ENCODE measurements at places on chromosomes 1 and 21.

DNA sequence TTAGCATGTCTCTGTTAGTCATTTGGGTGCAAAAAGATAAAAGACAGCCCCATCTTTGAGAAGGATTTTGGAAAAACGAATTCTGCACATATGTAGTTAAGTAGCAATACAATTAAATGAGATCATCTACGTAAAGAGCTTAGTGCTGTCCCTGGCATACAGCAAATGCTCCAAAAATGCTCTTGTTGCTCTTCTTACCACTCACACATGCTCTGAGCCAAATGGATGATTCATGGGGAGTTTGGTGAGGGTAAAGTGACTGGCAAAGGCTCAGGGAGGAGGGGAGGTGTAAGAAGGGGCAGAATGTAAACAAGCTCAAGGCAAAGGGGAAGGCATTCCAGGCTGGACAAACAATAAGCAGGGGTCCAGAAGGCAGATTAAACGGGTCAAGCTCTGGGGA is 191.9 kb downstream of the AK5 start:
- no peak for DNase-seq

DNA sequence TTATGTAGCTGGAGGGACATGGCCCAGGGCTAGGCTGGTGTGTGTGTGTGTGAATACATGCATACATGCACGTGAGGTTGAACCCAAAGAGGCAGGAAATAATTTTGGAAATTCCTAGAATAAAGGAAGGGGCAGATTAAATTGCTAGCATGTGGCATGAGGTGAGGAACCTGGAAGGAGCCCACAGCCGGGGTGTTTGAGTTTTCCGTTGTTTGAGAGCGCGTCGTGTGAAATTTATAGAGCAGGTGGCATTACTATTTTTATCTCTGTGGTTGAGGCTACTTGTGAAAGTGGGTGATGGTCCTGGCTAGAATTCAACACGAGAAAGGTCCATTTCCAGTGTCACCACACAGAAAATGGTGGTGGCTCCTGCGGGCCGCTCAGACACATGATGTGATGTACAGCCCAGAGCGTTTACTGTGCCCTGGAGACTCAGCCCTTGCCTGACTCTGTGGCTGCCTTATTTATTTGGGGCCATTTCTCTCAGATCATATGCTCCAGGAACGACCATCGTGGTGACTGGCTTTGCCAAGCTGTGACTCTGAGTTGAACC is 48.0 kb downstream of the BACE2 start:
- DNase-seq, result no peak

DNA sequence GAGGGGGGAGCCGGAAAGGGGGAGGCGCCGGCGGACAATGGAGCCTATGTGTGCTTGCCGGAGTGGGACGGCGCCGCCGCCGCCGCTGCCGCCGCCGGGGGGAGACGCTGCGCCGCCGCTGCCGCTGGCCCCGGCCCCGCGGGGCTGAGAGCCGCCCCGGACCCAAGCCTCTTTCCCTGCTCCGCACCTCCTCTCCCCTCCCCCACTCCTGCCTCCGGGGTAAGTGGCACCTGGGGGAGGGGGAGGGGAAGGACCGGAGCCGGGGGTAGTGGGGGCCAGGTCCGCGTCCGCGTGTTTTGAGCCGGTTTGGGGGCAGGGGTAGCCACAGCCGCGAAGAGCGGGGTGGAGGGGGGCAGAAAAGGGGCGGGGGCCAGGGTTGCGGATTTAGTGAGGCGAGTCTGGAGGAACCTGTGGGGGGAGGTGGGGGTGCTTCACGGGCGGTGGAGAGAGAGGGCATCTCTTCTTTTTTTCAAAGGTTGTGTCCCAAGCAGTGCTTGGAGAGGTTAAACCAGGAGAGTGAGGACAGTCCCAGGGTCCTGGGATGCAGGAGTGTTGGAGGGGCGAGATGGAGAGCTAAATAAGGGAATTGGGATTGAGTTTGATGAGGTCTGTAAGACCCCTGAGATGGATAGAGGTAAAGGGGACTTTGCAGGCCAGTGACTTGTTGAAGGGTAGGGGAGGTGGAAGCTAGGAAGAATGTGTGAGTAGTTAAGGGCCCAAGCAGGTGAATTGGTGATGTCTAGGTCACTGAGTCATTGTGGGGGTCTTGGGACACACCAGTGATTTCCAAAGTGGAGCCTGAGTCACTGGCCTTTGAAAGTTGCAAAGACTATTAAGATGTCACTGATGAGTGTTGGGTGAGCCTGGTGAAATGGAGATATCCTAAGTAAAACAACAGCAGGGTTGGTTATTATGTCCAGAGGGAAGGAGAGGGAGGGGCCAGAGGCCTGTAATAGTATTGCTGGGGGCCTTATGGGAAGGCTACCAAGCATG is 59.1 kb downstream of the BCL9 start:
- no peak for DNase-seq

DNA sequence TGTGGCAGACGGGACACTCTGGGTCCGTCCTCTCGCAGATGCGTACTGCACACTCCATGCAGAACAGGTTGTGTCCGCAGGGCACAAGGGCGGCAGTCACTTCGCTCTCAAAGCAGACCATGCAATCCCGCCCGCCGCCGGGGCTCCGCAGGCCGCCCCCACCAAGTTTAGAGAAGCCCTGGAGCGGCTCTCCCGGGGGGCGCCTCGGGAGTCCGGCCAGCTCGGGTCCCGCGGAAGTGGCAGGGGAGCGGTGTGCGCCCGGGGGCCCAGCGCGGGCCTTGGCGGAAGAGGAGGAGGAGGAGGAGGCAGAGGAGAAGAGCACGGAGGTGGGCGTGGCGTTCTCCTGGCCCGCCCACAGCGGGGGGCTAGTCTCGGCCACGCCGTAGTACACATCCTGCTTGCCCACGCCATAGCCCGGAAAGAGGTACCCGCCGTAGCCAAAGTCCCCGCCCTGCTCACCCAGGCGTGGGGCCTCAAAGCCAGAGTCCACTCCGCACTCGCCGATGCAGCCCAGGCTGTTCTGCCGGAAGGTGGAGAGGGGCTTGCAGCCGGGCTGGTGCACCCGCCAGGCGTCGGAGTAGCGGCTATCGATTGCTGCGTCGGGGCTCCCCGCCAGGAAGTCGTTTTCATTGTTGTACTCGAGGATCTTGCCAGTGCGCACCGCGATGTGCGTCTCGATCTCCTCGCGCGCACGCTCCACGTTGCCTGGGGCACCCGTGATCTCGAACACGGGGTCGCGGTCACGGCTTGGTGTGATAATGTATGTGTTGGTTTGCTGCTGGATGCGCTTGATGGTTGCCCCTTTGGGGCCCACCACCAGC is 5.4 kb downstream of the MEX3A start:
- no peak for DNase-seq

DNA sequence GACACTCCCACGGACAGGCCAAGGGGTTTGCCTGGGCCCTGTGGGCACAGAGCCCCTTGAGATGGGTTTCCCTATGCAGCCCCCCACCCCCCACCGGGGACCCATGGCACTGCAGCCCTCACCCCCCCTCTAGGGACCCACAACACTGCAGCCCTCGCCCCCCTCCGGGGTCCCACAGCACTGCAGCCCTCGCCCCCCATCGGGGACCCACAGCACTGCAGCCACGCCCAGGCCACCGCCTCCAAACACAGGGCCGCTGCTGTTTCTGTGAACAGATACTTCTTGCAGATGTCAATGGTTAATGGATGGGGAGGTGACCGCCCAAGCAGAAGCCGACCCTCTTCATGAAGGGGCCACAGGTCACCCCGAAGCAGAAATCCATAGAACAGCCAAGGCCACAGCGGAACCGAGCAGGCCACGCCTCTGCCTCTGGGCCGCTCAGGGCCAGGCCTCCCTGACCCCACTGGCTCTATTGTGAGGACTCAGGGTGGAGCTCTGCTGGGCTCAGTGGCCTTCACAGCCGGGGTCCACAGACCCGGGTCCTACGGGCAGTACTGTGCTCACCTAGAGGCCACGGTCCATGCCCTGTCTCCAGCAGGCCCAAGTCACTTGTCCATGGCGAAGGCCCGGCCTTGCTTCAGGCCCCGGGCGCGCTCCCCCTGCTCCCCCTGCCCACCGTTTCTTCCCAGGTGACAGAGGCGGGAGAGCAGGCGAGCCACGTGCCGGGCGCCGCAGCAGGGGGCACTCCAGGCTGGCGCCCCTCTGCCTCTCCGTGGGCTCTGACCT is 4.1 kb upstream of the POFUT2 start:
- no peak for DNase-seq

GRCh38 chr1:160308451-160309184 is 23.7 kb upstream of the PEX19 start:
- DNase-seq, result no peak

DNA sequence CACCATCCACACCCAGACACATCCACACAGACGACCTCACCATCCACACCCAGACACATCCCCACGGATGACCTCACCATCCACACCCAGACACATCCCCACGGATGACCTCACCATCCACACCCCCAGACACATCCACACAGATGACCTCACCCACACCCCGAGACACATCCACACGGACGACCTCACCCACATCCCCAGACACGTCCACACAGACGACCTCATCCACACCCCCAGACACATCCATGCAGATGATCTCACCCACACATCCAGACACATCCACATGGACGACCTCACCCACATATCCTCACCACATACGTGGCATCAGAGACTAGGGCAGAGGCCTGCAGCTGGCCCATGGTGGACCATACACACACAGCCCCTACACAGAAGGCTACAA is 14.7 kb upstream of the FABP3 start:
- no peak for DNase-seq

DNA sequence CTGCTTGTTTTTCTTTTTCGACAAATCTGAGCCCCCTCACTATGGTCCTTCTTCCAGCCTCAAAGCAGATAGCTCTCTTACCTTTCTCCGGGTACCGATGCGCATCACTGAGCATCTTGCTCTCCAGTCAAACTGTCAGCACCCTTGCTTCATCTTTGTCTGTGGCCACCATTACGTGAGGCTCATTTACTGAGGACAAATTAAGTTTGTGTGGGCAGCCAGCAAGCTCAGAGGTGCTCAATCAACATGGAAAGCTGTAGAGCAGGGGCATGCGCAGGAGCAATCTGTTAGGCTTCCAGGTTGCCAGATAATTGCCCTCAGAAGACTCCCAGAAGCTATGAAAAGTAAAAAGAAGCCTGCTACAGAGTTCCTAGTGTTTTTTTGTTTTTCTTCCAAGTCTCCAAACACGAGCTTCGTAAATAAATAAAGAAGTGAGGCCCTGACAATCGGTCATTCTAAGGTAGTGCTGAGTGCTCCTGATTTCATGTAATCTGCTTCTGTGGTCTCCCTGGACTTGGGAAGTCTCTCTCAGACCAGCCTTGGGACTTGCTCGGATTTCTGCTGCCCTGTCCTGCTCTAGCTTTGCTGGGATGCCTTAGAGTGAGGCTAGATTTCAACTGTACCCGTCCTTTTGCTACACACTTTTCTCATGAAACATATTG is 1.8 kb downstream of the C1orf53 start:
- DNase-seq, result no peak

DNA sequence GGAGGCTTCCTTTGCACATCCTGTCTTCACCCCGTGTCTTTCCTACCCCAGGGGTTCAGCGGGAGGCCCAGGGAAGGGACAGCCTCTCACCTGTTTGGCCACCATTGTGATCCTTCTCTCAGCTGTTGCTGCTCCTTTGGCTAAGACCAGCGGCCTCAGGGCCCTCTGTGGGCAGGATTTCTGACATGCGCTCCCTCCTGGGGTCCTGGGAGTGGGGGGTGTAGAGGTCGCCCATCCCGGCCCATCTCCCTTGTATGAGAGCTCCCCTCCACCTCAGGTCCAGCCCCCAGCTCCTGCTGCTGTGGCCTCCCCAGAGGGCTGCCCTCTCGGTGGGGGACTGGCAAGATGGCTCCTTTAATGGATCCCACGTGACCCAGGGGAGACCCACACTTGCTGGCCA is 120.5 kb downstream of the PRDM2 start:
- no peak for DNase-seq

GRCh38 chr1:147852706-147853225 is 49.8 kb upstream of the GJA8 start:
- no peak for DNase-seq

- DNase-seq, result no peak
Measured at GRCh38 chr1:204924013-204924759, 53.5 kb downstream of the NFASC start.

- DNase-seq, result no peak
Measured at GRCh38 chr1:206463137-206463536, 7.1 kb upstream of the IKBKE start.

DNA sequence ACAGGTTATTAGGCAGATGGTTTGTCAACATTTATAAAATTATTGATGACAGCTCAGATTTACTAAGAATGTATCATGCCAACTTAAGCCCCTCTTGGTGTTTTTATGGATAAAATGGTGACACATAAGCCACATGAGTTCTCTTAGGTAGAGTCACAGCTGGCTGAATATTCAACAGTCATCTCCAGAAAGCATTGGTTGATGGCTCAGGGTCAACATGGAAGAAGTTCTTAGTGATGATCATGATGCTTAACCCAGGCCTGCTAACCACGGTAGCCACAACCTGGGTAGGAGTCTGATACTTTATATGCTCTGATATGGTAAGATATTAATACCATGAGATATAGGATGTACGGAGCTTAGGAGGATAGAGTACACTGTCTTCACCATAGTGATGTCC is 46.4 kb upstream of the SIPA1L2 start:
- no peak for DNase-seq

DNA sequence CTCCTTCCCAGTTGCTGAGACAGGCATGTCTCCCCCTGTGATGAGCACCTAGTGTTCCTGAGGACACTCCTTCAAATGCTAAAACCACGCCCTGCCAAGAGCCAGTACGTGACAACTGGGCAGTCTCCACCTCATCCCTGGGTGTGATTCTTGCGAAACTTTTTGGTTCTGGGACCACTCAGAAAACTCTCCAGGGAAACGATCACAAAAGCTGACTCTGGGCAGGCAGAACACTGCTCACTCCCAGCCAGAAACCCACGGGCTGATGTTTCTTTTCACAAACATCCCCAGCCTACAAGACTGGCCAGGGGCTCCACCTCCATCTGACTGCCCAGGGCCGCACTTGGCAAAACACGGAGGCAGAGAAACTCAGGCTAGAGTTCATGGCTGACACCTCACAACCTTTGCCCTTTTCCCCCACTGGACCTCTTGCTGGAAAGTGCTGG is 24.4 kb downstream of the DHRS3 start:
- DNase-seq, result no peak

GRCh38 chr1:170424346-170424745 is 107.6 kb upstream of the GORAB start:
- no peak for DNase-seq

GRCh38 chr1:18198260-18198659 is 90.7 kb downstream of the IGSF21 start:
- DNase-seq, result no peak

- no peak for DNase-seq
Measured at GRCh38 chr21:43825242-43825935, 36.0 kb downstream of the RRP1 start.

- DNase-seq, result no peak
Measured at GRCh38 chr1:178472531-178472930, 24.2 kb downstream of the CLEC20A start.

- DNase-seq, result no peak
Measured at GRCh38 chr21:25750085-25750484, 15.3 kb downstream of the GABPA start.

DNA sequence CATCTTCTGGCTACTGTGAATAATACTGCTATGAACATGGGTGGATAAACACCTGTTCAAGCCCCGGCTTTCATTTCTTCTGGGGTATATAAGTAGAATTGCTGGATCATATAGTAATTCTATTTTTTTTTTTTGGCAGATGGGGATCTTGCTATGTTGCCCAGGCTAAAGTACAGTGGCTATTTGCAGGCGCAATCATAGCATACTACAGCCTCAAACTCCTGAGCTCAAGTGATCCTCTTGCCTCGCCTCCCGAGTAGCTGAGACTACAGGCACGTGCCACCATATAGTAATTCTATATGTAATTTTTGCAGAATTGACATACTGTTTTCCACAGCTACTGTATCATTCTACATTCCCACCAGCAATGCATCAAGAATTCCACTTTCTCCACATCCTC is 27.8 kb downstream of the UBR4 start:
- DNase-seq, result no peak

- no peak for DNase-seq
Measured at GRCh38 chr1:21706151-21706835, 37.1 kb upstream of the RAP1GAP start.
